ENCODE measurements at places on chromosomes 7 and 10. TPM values are rescaled to one million over a fixed set of nuclear protein-coding genes. Genes with fewer than 3 reads are reported as not detected.

DNA sequence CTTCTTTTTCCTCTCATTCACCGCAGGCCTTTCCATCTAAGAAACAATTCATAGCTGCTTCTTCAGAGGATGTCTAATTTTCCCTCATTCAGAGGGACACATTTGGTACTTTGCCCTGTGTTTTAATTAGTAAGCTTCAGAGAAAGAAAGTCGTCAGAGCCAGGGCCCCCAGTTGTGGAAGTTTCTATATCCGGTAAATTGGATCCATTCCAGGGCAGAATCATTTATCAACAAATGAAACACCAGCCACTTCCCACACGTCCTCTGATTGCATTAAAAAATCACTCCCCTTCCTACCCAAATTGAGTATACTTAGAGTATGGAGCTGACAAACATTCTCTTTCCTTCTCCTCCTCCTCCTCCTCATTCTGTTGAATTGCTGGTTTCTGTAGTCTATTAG is 205.8 kb upstream of the HDAC9 start:
- no peak for DNase-seq

DNA sequence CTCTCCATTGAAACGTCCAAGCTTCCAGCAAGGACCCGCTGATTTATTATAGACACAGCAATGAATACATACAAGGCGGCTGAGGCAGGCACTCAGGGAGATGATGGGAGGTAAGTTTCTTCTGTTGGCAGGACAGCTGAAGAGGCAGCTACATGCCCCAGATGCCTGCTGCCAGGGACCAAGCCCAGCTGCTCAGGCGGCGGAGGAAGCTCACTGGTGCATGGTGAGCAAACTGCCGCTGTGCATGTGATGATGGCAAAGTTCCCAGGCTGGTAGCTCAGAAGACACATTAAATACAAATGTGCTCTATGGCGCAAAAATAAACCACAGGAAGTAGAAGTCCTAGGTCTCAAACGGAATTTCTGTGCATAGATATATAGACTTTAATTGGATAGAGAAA is 2.3 kb downstream of the DNTT start:
- DNase-seq, result no peak

IPMK gene
- 8.4 TPM for total RNA-seq

- no peak for DNase-seq
These were observed 130.8 kb downstream of the CALN1 start for GRCh38 chr7:72281308-72281707.

PLXNA4 gene
- total RNA-seq, result 1.2 TPM

GRCh38 chr7:100211342-100211780 is 8.4 kb upstream of the PVRIG start:
- no peak for DNase-seq

MMD2 gene
- total RNA-seq, result not detected

DNA sequence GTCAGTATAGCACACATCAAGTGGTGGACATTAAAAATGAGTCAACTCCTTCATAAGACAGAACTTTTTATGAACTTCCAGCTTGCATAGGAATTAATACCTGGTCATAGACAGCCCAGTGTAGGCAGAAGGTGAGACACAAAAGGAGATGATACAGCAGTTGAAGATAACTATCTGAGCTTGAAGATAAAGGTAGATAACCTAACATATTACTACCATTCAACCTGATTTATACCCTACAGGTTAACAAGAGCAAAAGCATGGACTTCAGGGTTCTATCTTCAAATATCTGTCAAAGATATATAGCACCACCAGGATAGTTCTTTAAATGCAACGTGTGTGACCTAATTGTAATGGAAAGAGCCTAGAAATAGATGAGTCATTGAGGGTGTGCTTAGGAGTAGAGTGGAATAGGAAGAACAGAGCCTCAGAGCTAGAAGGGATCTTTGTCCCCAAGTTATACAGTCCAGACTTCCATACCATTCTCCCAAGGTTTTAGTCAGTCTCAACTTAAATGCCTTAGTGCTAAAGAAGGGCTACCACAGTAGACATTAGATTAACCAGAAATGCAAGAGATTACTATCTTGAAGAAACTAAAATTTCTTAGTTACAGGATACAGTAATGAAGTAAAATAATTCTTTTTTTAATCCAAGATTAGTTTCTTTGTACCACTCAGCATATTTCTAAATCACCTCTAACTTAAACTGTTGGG is 9.2 kb downstream of the ZNF800 start:
- DNase-seq, result peak; percentile 16

SPDYE18 gene
- total RNA-seq, result not detected

DNA sequence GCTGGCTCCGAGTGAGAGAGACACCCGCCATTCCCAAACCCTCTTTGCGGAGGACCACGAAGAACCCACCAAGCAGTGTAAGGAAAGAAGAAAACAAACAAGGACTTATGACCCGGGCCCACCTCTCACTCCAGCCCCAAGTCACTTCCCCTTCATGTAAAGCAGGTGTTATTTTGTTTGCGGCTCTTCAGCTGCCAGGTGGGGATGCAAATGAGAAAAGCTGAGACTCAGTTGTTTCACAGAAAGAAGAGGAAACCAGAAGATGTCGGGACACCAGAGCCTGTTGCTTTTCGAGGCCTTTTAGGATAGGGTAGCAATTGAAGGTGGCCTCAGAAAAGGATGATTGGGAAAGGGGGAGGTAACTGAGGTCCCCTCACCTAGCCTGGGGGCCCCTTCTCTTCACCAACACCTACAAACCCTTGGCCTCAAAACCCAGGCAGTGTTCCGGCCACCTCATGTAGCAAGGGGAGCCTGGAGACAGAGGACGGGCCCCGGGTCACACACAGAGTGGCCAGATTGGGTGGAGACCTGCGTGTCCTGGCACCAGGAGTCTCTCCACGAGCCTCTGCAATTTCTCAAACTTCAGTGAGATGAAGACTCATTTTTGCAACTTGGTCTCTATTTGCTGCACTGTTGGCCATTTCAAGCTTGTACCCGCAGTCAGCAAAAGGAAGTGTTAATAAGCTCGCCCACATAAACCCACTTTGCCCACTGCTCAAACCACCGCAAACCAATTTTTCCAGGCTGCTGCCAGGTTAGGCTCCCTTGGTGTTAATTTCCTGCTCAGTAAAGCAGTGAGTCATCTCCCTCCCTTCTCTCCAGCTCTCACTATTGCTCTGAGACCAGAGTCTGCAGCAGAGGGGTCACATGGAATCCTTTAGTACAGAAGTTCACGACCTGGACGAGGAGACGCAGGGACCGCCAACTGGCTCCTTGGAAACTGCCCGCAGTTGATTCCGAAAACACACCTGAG is 45.5 kb downstream of the AOC1 start:
- no peak for DNase-seq

GRCh38 chr7:92013611-92014010 is 72.9 kb downstream of the AKAP9 start:
- DNase-seq, result no peak

DNA sequence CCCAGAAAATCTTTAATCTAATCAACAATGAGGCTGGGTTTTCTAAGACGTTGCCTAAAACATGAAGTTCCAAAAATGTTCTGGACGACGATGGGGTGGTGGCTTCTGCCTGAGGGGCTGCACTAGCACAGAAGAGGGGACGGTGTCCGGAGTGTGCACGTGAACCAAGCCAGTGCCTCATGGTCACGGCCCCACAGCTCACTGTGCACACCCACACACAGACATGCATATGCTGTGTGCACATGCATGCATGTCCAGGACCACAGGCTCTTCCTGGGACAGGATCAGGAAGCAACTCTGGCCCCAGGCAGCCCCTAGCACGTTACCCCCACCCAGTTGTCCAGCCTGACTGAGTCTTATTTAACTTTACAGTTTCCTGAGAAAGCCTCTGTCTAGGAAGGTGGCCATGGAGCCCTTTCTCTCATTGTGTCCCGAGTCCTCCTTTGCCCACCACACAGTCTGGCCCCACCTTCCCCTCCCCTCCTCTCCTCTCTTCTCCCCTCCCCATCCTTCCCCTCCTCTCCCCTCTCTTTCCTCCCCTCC is 100.8 kb downstream of the DNAJB6 start:
- DNase-seq, result no peak

GRCh38 chr10:88147000-88147798 is 283.8 kb downstream of the PTEN start:
- DNase-seq, result no peak

GRCh38 chr7:64651632-64652165 is 14.2 kb upstream of the ZNF107 start:
- no peak for DNase-seq

SPDYE9 gene
- not detected for total RNA-seq

DNA sequence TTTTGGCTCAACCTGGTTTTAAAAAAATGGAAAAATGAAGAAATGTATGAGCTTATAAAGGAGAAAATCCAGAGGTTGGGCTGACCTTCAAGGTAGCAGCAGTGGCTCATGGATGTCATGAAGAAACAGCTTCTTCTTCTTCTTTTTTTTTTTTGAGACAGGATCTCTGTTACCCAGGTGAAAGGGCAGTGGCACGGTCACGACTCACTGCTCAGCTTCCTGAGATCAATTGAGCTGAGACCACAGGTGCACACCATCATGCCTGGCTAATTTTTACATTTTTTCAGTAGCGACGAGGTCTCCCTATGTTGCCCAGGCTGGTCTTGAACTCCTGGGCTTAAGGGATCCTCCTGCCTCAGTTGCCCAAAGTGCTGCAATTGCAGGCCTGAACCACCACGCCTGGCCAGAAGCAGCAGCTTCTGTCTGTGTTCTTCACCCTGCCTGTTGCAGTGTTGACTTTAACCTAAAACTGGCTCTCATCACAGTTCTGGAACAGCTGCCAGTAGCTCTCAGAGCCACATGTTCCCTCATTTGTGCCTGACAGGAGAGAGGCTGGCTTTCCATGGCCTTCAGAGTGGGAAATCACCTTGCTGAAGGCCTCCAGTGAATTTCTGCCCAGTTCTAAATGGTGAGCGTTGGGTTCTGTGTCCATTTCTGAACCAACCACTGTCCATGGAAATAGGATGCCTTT is 117.7 kb downstream of the PFKFB3 start:
- DNase-seq, result no peak
